ENCODE measurements at places on chromosomes 1 and 21.

DNA sequence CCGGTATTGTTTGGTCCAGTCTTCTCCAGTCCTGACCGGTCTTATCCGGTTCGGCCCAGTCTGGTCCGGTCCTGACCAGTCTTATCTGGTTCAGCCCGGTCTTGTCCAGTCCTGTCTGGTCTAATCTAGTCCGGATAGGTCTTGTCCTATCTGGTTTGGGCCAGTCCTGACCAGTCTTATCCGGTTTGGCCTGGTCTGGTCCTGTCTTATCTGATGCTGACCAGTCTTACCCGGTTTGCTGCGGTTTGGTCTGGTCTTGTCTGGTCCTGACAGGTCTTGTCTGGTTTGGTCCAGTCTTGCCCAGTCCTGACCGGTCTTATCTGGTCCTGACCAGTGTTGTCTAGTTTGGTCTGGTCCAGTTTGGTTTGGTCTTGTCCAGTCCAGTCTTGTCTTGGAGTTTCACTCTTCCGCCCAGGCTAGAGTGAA is 30.1 kb downstream of the DHX9 start:
- DNase-seq, result no peak

- DNase-seq, result no peak
Measured at GRCh38 chr1:200795156-200795555, 56.5 kb downstream of the CAMSAP2 start.

GRCh38 chr1:233240829-233241682 is 54.5 kb downstream of the PCNX2 start:
- DNase-seq, result no peak

GRCh38 chr1:1732381-1732780 is 8.2 kb upstream of the CDK11A start:
- DNase-seq, result no peak

DNA sequence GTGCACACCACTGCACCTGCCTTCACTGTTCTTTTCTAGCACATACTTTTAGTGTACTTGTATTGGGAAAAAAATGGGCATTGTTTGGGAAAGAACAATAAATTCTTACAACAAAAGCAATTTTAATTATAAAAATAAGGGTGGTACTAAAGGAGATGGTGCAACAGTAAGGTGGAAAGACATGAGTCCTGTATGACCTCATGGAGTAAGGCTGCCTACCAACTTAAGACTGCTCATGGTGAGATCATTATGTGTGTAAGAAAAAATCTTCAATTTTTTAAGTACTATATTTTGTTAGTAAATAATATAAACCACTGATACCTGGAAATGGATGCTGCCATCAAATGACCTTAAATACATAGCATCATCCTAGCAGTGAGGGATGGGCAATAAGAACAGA is 29.6 kb upstream of the PHGDH start:
- DNase-seq, result no peak

GRCh38 chr1:116686175-116686574 is 18.6 kb upstream of the IGSF3 start:
- no peak for DNase-seq

GRCh38 chr1:1997576-1997975 is 6.0 kb downstream of the CFAP74 start:
- no peak for DNase-seq

Data from activated B cell treated with CpG ODN at 0.5 μM for 24 hours (primary cell).